ENCODE measurements at places on chromosomes 6 and 20.

- DNase-seq: no peak
Measured at GRCh38 chr6:148044921-148045320, 297.7 kb upstream of the SASH1 start.

DNA sequence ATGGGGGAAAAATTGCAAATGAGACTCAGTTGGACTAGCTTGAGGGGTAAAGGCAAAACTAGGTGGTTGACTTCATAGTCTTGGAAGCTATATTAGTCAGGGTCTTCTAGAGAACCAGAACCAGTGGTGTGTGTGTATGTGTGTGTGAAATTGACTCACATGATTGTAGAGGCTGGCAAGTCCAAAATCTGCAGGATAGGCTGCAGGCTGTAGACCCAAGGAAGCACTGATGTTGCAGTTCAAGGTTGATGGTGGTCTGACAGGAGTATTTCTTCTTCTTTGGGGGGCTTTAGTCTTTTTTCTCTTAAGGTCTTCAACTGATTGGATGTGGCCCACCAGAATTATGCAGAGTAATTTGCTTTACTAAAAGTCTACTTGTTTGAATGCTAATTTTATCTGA lies 217.4 kb downstream of the MANEA start:
- DNase-seq: no peak

- no peak for DNase-seq
Measured at GRCh38 chr6:98041056-98041455, 758.0 kb upstream of the MMS22L start.

DNA sequence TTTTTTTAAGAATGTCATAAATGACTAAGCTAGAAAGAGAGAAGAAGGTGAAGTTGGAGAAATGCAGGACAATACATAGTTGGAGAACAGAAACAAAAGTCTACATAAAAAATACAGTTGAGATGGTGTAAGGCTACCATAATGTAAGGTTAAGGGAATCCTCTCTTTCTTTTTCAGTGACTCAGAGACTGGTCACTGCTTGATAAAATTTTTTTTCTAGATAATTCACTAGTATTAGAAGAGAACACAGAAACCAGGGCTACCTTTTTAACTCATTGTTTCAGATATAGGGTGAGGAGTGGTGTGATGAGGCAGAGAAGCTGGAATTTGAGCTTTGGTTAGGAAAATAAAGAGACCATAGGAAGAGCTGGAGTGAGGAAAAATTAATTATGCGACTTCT lies 18.2 kb upstream of the EDN1 start:
- no peak for DNase-seq

GRCh38 chr20:21183722-21184121 lies 57.8 kb downstream of the KIZ start:
- no peak for DNase-seq

- no peak for DNase-seq
Measured at GRCh38 chr20:13684566-13685222, 46.0 kb upstream of the TASP1 start.

- DNase-seq: no peak
Measured at GRCh38 chr6:50961611-50962010, 142.9 kb downstream of the TFAP2B start.

GRCh38 chr6:43454696-43455530 lies 435 bp downstream of the DLK2 start:
- DNase-seq: no peak

GRCh38 chr20:35039146-35039545 lies 53.5 kb downstream of the TRPC4AP start:
- no peak for DNase-seq

GRCh38 chr6:42400886-42401612 lies 50.7 kb downstream of the TRERF1 start:
- no peak for DNase-seq

- DNase-seq: no peak
Measured at GRCh38 chr6:15325540-15325955, 79.7 kb downstream of the JARID2 start.

DNA sequence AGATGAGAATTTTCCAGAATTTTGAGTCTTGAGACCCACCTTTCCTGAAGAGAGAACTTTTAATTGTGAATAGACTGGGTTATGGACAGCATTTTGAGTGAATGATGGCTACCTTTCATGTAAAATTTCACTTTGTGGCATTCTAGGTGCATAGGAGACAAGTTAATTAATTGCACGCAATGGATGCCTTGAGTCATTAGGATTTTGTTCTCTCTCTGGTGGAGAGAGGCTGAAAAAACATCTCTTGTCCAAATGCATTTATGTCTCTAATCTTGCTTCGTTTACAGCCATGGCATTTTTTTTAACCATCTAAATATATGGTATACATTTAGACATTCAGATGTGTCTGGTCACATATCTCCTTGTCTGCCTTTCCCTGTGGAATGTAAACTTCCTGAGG lies 3.1 kb downstream of the RHAG start:
- no peak for DNase-seq

DNA sequence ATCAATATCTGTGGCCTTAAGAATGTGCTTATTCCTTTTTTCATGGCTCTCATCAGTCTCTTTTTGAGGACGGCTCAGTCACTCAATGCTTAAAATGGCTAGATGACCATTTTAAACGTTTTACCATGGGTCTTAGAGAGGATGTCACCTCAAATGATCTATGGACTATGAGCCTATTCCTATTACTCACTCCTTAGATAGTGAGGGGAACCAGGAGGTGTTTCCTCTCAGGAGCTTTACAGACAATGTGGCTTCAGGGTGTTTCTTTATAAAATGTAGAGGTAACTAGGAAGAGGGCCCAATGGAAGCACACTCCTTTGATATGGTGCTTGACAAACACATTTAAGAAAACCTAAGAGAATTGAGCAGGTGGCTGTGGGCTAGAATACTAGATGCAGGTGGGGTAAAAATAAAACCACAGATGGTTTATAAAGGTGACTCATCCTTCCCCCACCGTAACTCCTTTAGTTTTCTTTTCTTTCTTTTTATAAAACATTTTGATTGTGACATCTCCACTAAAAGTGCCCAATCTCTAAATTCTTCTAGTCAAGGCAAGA lies 1.5 kb upstream of the TMEM200A start:
- DNase-seq: no peak

GRCh38 chr20:53757472-53757913 lies 163.9 kb upstream of the ZNF217 start:
- DNase-seq: no peak

DNA sequence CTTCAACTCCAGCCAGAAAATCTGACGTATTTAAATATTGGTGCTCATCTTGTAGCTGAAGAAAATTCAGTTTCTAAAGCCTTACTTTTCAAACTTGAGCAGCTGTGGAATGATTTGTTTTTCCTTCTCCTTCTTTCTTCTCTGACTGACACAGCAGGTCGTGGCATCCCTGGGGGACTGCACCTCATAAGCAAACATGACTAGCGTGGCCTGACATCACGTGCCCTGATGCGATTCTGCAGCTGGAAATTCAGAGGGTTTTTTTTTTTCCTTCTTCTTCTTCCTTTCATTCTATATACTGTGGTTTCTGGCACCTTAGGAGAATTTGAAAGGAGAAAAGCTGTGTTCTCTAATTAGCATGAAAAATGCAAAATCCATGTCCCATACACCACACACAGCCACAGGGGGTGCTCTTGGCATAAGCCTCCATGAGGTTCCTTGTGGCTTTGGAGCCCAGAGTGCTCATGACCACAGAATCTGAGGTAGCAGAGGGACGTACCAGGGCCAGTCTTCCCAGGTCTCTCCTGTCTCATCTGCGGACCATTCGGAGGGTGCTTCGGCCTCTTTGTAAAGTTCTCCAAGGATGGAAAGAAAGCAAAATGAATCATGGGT lies 258.5 kb upstream of the CDH4 start:
- DNase-seq: no peak

- no peak for DNase-seq
Measured at GRCh38 chr6:50591135-50591534, 122.2 kb upstream of the TFAP2D start.

GRCh38 chr20:53712212-53712977 lies 118.8 kb upstream of the ZNF217 start:
- no peak for DNase-seq

DNA sequence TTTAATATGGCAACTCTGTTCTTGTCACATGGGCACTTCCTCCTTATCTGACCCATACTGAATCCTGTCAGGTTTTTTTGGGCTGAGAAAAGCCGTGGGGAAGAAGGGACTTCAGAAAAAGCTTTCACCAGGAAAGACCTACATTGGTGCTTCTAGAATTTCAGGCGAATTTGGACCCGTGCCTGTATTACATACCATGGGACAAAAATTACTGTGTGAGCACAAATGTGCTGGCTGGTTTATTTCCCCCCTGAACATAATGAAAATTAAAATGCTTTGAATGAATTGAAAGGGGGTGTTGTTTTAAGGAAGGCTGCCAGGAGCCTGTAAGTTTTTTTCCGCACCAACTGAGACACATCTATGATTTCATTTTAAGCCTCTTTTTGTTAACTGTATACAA lies 29.6 kb downstream of the CAP2 start:
- DNase-seq: no peak

DNA sequence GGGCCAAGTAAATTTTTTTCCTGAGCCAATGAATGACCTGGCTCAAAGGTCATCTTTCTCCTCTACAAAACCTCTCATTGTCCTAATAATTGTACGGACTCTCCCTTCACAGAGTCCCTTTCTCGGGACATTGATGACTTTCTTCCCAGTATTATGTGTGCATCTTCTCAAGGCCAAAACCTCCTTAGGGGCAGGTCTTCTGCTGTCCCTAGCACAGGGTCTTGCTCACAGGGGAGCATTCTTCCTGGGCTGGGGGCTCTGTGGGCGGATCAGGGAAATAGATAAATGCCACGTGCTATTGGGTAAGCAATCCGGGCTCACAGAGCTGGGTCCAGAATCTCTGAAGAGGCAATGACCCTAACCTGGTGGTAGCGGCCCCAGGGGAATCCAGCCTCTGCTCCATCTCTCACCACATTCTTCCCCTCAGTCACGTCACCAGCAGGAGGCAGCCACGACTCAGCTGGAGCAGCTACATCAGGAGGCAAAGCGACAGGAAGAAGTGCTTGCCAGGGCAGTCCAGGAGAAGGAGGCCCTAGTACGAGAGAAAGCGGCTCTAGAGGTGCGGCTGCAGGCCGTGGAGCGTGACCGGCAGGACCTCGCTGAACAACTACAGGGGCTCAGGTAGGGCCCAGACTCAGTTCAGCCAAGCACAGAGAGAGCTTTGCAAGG lies 23.5 kb downstream of the CEP250 start:
- DNase-seq: no peak

- no peak for DNase-seq
Measured at GRCh38 chr20:33583143-33583542, 79.0 kb upstream of the C20orf144 start.

DNA sequence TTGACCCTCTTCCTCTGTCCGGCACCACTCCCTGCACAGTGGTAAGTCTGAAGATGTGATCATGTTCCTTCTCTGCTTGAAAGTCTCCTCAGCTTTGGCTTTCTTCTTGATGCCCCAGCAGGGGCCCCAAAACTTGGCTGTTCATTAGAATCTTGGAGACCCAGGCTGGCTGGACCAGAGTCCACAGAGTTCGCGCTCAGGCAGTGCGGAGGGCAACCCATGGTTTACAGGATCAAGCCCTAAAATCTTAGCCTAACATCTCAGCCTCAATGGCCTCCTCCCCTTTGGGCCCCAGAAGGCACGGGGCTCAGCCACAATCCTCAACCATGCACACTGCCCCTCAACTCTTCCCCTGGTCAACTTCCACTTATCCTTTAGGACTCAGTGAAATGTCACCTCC lies 72.9 kb upstream of the GTSF1L start:
- no peak for DNase-seq

- no peak for DNase-seq
Measured at GRCh38 chr6:107600936-107601335, 111.0 kb downstream of the SOBP start.

- no peak for DNase-seq
Measured at GRCh38 chr20:32070690-32071213, 18.7 kb downstream of the HCK start.

GRCh38 chr6:7787137-7787608 lies 61.3 kb downstream of the BMP6 start:
- DNase-seq: no peak

- no peak for DNase-seq
Measured at GRCh38 chr6:149995971-149996370, 29.4 kb downstream of the RAET1L start.
